ENCODE measurements at places on chromosomes 2 and 18.

DNA sequence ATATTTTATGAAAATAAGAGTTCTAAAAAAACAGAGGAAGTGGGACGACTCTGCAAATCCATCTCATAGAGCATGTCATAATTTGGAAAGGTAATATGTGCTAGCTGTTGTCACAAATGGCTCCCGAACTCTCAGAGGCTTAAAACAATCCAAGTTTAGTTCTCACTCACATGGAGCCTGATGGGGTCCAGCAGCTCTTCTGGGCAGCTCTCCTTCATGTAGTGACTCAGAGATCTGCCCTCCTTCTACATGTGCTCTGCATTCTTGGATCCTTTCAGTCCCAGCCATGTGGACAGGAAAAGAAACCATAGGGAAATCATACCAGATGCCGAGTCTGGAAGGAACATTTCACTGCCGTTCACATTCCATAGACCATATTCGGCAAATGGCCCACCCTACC, 180.1 kb upstream of the APCDD1 start:
- DNase-seq, result no peak

DNA sequence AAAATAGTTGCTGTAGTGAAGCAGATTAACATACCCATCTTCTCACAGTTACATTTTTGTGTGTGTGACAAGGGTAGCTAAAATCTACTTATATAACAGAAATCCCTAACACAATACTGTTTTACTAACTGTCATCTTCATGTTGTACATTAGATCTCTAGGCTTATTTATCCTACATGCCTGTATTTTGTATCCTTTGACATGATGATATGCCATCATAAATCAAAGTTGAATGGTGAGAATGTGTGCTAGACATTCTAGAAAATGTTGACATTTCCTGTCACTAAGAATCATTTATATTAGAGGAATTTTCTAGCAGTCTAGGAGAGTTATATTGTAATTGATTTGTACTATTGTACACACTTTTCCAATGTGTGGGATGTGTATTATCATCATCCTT, 21.5 kb upstream of the CALCRL start:
- DNase-seq, result no peak

GRCh38 chr2:26317377-26318105, 28.4 kb upstream of the SELENOI start:
- no peak for DNase-seq

GRCh38 chr2:4518596-4518995, 815.2 kb downstream of the DCDC2C start:
- DNase-seq, result no peak

DNA sequence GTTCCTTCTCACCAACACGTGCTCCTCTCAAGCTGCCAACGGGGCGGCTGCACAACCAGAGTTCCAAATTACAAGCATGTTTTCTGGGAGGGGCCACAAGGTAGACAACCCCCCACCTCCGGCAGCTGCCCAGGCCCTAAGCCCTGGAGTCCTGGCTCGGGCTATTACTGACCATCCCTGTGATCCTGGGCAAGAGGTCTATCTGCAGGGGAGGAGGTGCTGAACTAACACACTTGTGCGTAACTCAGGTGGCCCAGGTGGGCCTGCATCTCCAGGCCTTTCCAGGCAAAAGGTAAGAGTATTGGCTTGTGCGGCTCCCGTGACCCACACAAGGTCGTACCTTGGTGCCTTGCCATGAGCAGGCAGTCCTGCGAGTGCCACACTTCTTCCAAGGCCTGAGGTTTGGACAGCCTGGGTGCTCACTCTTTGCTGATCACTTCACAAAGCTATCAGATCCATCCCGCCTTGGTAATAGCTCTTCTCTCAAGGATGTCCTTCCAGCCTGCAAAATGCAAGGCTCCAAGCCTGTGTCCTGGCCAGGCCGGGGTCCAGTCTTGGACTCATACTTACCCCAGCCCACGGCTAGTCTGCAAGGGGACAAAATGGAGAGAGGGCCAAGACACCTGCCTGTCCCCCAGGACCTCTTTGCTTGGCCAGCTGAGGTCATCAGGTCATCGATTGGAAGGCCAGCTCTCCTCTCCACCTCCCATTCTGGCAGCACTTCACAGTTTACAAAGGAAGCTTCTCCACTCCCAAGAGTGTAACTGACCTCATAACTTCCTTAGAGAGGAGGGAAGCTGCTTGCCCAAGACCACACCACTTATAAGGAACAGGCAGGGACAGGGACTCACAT, 33.9 kb downstream of the ADRA2B start:
- DNase-seq, result no peak

DNA sequence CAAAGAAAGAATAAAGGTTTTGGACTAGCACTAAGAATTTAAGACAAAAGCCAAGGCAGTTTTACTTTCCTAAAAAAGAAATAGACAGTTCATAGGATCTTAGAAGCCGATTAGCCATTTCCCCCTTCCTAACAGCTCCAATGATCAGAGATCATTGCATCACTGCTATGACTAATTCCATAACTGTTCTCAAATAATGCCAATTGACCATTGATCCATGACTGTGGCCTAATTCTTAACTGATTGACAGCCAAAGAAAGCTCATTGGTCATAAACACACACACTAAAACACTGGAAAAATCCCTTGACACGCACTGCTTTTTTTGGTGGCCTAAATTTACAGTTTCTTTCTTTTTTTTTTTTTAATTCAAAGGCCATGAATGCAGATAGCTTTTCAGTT, 345.0 kb upstream of the ACVR2A start:
- no peak for DNase-seq

GRCh38 chr18:78861706-78862105, 117.9 kb upstream of the SALL3 start:
- no peak for DNase-seq

- no peak for DNase-seq
Observed at GRCh38 chr2:11719230-11719977, 27.0 kb upstream of the LPIN1 start.

GRCh38 chr2:98773907-98774306, 43.0 kb upstream of the MGAT4A start:
- DNase-seq, result no peak

DNA sequence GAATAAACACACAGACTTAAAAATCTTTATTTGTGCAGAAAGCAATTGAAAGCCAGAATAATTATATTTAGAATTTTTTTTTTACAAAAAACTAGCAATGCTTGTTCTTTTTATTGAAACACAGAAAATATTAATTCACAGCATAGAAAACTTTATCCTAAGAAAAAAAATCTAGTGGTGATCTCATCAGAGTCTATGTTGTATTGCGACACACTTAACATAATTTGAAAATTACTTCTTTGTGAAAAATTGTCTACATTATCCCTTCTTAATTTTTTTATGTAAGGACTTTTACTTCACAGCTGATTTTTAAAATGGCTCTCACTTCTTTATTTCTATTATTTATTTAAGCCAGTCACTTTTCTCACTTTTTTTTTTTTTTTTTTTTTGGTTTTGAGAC, 103.4 kb downstream of the LDLRAD4 start:
- DNase-seq, result no peak

GRCh38 chr2:132941296-132942020, 271.5 kb upstream of the LYPD1 start:
- DNase-seq, result no peak

DNA sequence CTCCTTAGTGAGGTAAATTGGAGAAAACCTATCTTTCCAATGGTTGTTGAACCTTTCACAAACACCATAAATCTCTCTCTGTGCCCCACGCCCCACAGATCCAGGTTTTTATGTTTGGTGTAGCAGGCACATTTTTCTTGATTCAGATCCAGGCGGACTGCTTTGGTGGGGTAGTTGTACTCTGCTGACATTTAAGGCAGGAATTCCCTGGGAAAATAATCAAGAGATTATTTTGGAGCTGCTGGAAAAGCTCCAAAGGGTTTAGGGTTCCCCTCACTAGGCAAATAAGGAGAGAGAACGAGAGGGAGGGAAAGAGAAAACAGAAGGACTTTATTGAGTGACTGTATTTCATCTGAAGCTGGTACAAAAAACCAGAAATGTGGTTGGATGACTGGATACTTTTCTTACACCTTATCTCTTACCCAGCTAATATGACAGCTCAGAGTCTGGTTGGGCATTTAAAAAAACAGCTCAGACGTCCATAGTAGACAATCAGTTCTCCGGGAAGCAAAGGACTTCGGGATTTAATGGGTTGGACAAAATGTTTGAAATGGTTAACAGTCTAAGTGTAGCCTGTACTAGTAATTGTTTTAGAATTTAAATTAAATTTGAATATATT, 3.6 kb upstream of the AQP4 start:
- DNase-seq, result no peak

DNA sequence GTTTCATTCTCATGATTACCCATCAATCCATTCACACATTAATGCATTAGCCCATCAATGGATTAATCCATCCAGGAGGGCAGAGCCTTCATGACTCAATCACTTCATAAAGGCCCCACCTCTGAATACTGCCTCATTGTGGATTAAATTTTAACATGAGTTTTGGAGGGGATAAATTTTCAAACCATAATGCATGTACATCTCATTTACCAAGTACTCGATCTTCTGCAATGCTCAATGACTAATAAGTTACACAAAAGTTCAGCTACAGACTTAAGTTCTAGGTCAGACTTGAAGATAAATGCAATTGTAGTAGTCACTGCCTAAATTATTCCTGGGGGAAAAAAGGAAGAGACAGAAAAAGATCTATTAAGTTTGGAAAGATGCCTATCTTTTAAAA, 120.0 kb upstream of the OSR1 start:
- DNase-seq, result no peak

DNA sequence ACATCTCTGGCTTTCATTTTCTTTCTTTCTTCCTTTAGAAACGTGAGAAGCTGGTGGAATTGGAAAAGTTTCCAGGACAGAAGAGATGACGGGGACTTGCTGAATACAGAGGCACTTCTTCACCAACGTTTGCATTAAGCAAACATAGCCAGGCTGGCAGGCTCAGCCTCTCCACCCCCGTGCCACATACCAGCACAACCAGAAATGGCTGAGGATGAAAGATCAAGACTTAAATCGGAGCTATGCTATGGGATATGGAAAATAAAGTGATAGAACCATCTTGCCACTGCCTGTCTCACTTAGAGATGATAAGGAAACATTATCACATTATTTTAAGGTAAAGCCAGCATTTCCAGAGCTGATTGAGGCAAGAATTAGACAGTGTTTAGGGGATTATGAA, 483.3 kb downstream of the BCL11A start:
- no peak for DNase-seq
